ENCODE measurements at places on chromosomes 11 and 22. TPM values are rescaled to one million over a fixed set of nuclear protein-coding genes. Genes with fewer than 3 reads are reported as not detected.

Gene RASD2
- not detected for total RNA-seq

- H3K27me3 ChIP-seq: peaks cover 7% of the 10 kb centered on the region
- no peak for DNase-seq
- no peaks in the 10 kb centered on the region for H3K4me1 ChIP-seq
- no peak overlapping the region for H3K27ac ChIP-seq
Measured at GRCh38 chr11:119607726-119608125, 121.3 kb downstream of the NECTIN1 start.

- no peak for DNase-seq
- peaks cover 3% of the 10 kb centered on the region for H3K4me1 ChIP-seq
- peaks cover 13% of the 10 kb centered on the region for H3K27me3 ChIP-seq
- no peaks in the 10 kb centered on the region for H3K36me3 ChIP-seq
- H3K4me3 ChIP-seq: no peak overlapping the region
Measured at GRCh38 chr11:114027926-114028325, 31.6 kb upstream of the ZBTB16 start.

Gene SLC43A1
- total RNA-seq: 12.8 TPM

Gene TMPRSS13
- total RNA-seq: 3.4 TPM

DNA sequence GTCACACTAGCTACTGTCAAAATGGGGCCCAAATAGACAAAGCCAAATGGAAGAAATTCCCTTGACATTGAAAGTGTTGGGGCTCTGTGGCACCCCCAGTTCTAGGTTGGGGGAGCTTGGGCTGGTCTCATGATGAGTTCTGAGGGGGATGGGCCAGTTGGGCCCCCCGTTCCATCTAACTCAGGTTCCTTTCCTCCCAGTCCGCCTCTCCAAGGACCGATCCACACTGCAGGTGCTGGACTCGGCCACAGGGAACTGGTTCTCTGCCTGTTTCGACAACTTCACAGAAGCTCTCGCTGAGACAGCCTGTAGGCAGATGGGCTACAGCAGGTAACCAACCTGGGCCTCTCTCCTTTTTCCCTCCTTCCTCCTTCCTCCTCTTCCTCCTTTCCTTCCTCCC, 17.7 kb upstream of the SMIM35 start:
- H3K27me3 ChIP-seq: peaks cover 8% of the 10 kb centered on the region
- H3K27ac ChIP-seq: no peak overlapping the region
- no peak for DNase-seq
- no peak overlapping the region for H3K4me3 ChIP-seq

DNA sequence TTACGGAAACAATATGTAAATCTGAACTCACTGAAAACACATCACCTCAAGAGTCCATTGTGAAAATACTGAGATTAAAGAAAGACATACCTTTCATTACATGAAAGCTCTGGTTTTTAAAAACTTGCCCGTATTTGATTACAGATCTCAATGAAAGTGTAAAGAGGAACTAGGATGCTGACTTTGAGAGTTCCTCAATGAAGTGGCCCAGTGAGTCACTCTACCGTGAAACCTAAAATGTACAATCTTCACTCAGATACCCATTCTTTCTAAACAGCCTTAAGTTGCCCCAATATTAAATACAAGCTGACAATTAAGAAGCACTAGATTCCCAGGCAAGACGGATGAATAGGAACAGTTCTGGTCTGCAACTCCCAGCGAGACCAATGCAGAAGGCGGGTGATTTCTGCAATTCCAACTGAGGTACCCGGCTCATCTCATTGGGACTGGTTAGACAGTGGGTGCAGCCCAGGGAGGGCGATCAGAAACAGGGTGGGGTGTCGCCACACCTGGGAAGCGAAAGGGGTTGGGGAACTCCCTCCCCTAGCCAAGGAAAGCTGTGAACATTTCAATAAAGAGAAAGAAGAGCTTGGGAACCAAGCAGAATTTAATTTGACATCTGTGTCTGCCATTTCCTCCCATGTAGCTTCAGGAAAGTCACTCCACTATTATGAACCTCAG, 33.8 kb upstream of the OR9G4 start:
- H3K27me3 ChIP-seq: no peaks in the 10 kb centered on the region
- H3K4me3 ChIP-seq: no peak overlapping the region
- H3K27ac ChIP-seq: no peak overlapping the region
- no peak for DNase-seq
- H3K4me1 ChIP-seq: no peaks in the 10 kb centered on the region
- H3K36me3 ChIP-seq: no peaks in the 10 kb centered on the region

Gene HPX
- 0.40 TPM for total RNA-seq

GRCh38 chr11:127789927-127790326, 789.4 kb upstream of the KIRREL3 start:
- no peak overlapping the region for H3K4me3 ChIP-seq
- H3K27ac ChIP-seq: no peak overlapping the region
- no peaks in the 10 kb centered on the region for H3K4me1 ChIP-seq
- H3K27me3 ChIP-seq: no peaks in the 10 kb centered on the region
- no peaks in the 10 kb centered on the region for H3K36me3 ChIP-seq

Gene MPZL2
- not detected for total RNA-seq

Gene MUC5AC
- not detected for total RNA-seq

GRCh38 chr11:12871241-12871640, 137.9 kb upstream of the RASSF10 start:
- no peak for DNase-seq
- H3K4me3 ChIP-seq: no peak overlapping the region
- no peak overlapping the region for H3K27ac ChIP-seq
- no peaks in the 10 kb centered on the region for H3K4me1 ChIP-seq
- peaks cover 2% of the 10 kb centered on the region for H3K27me3 ChIP-seq

- no peak overlapping the region for H3K27ac ChIP-seq
- no peaks in the 10 kb centered on the region for H3K4me1 ChIP-seq
- no peak for DNase-seq
- H3K36me3 ChIP-seq: no peaks in the 10 kb centered on the region
Measured at GRCh38 chr11:81825346-81825745, 908.3 kb downstream of the FAM181B start.

GRCh38 chr11:18769802-18770456, 21.7 kb downstream of the PTPN5 start:
- peaks cover 4% of the 10 kb centered on the region for H3K4me1 ChIP-seq
- H3K36me3 ChIP-seq: no peaks in the 10 kb centered on the region
- no peak overlapping the region for H3K27ac ChIP-seq
- H3K27me3 ChIP-seq: peaks cover 15% of the 10 kb centered on the region

Gene C1QTNF4
- not detected for total RNA-seq

DNA sequence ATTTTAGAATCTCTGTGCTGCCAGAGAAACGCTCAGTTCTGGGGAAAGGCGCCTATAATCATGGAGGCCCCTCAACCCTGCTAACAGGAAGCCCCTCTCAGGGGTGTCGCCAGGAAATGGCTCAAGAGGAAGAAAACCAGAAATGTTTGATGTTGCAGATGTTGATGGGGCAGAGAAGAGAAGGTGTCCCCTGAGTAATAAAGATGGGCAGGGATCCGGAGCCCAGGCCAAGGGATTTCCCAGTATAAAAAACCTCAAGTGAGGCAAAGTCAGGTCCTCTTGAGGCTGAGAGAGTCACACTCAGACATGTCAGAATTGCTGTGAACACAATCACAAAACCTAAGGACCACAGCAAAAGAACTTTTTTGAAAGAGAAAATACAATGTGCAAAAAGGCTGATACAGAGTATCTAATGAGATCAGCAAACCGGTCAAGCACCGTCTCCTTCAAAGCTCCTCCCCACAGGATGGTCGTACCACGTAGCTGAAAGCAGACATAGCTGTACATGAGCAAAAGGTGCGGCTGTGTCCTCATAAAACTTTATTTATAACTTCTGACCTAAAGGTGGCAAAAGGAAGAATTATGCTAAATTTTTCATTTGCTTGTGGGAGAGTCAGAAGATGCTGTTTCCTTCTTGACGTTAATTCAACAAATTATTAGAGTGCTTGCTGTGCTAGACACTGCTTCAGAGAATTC, 12.2 kb downstream of the MOV10L1 start:
- H3K4me3 ChIP-seq: no peak overlapping the region
- peaks cover 14% of the 10 kb centered on the region for H3K27me3 ChIP-seq
- H3K36me3 ChIP-seq: no peaks in the 10 kb centered on the region
- no peak overlapping the region for H3K27ac ChIP-seq

- peaks cover 12% of the 10 kb centered on the region for H3K36me3 ChIP-seq
- H3K4me3 ChIP-seq: peak overlapping the region; percentile 91
Measured at GRCh38 chr11:64232182-64232966, 2.0 kb upstream of the VEGFB start.
